C1 segment of cervical spinal cord (tissue), 14 donors: ENCODE measurements at places on chromosomes 7 and 10.

- no peak for DNase-seq
Measured at GRCh38 chr10:102396730-102397151, 1.2 kb downstream of the NFKB2 start.

GRCh38 chr10:4755286-4755989 is 70.6 kb upstream of the AKR1E2 start:
- DNase-seq: no peak

DNA sequence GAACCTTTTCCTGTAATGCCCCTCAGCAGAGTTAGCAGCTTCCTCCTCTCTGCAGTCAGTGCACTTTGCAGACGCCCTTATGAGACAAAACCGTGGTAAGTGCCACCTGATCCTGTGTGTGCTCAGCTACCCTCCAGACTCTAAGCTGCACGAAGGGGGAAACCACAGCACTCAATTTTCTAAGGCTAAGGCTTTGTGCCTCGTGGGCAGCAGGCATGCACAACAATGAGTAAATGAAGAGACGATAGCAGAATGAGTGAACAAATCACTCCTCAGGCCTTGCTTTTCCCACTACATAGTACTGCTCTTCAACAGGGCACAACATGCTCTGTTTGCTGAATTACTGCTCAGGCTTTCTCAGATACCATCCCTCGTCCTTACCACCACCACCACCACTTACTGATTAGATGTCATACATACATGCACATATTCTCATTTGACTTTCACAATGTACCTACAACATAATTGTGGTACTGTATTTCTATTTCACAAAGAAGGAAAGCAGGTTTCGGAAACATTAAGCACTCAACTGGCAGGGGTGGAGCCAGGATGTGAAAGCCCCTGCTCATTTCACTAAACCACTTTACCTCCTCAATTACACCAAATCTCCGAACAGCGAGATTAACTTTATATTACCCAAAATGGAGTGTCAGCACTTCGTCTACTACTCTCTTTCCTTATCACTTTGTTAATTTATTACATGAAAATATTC is 85.4 kb downstream of the ICA1 start:
- peak; percentile 32 for DNase-seq

DNA sequence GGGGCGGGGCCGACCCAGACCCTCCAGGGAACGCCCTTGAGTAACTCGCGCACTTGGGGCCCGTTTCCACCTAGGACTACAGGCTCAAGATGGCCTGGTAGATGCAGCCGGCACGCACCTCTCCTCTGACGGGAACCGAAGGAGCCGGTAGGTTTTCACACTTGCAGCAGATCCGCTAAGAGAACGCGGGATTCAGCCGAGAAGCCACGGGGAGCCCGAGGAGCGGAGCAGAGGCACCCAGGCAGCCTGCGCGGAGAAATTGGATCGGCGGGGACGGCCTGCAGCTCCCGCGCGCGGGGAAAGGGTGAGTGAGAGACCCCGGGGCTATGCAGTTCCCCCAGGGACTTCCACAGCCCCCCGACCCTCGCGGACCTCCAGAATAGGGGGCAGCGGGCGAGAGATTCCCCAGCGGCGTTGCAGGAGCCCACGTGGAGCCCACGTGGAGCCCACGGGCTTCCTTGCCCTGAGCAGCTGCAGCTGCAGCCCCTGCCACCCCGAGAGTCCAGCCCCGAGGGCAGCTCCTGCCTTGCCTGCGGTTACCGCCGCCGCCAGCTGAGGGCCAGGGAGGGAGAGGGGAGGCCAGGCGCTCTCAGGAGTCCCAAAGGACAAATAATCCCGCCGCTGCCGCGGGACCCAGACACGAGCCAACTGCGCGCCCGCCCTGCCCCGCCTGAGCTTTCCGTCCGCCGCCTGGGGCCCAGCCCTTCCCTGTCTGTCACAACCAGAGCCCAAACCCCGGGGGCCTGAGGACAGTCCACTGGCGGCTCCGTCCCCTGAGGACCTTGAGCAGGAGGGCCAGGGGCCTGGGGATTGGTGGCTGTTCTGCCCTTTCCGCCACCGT is 13.1 kb downstream of the IFT22 start:
- DNase-seq: no peak

DNA sequence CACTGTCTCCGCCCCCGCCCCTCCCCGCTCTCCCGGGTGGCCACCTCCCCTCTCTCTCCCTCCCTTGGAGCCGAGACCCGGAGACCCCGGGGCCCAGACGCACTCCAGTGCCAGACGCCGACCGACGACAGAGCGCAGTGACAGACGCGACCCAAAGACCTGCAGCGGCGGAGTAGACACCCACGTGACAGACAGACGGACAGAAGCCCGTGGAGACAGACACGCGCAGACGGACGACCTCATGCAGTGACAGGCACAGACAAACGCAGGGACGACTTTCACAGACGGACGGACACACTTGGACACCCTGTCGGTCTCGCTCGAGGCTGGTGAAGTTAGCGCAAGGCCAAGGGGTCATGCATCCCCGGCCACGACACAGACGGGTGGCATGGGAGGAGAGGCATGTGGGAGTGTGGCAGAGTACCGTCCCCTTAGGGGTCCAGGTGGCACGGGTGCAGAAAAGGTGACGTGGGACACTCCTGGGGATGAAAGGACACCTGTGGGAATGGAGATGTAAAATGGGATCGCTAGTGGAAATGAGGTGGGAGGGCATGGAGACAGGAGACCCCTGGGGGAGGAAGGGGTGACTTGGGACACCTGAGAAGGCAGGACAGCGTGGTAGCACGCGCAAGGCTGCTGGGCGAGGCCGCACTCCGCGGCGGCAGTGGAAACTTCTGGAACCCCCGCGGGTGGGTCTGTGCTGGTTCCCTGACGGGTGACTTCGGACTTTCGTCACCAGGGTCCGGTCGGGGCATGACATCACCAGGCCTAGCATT is 456 bp upstream of the ACHE start:
- DNase-seq: peak; percentile 27

DNA sequence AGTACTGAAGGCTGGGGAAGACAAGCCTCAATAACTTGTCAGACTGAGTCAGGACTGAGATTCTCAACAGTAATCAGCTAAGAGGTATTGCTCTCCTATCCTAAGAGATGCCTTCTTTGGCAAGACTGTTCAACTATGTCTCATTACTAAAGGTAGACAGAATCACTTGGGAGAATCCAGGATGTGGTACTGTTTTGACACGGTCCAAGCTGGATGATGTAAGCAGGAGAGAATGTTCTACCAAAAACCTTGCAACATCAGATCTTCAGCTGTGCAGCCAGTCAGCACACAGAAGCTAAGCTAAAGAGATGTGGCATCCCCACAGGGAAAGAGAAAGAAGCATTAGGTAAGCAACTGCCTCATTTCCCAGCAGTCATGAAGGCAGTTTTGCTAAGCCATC is 391.4 kb downstream of the NRG3 start:
- no peak for DNase-seq

DNA sequence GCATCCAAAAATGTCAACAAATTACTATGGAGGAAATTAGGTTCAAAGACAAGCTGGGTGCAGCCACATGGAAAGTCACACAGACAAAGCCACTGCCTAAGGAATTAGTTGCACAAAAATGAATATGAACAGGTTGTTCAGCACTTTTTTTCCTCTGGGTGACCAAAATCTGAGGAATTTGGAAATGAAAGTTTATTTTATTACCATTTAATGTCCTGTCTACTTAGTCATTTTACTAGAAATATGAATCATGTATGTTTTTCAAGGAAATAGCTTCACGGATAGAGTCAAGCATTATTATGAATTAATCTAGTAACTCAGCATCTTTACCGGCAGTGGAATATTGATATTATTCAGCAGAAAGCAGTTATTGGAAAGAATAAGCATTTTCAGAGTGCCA is 106.3 kb downstream of the ANK3 start:
- no peak for DNase-seq

GRCh38 chr10:26046073-26046700 is 112.2 kb downstream of the MYO3A start:
- no peak for DNase-seq

DNA sequence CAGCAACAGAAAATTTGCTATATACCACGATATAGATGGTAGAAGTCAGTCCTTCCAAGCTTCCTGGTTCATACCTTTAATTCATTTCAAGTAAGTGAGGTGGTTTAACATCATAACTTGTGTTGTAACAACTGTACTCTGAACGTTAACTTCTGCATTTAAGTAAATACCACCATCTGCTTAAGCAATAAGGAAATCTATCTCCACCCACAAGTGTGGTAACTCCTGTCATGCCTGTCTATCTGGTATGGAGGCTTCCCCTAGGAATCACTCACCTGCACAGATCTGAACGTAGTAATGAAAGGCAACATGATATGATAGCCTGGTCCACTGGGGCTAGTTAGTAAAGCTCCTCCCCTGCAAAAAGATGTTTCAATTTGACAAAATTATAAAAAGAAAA is 2.3 kb downstream of the ERLIN1 start:
- DNase-seq: no peak

DNA sequence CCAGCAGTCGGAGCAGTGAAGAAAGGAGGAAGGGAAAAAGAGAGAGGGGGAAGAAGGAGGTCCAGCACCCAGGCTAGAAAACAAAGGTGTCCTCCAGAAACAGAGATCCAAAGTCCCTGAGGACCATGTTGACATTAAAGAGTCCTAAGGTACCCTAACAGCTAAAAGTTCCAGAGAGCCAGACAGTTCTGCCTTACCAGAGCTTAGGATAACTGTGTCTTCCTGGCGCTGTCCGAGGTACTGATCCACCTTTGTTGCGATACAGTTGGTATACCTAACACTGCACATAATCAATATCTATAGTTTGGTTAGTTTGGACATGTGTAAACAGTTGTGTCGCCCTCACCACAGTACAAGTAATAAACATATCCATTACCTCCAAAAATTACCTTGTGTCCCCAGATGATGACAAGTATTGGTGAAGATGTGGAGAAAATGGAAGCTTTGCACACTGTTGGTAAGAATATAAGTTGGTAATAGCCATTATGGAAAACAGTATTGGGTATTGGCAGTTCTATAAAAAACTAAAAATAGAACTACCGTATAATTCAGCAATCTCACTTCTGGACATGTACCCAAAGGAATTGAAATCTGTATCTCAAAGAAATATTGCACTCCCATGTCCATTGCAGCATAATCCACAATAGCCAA is 59.8 kb downstream of the GRID1 start:
- DNase-seq: no peak

GRCh38 chr7:123751821-123752220 is 3.0 kb upstream of the WASL start:
- DNase-seq: no peak

GRCh38 chr10:18437486-18437885 is 213.9 kb downstream of the NSUN6 start:
- no peak for DNase-seq

DNA sequence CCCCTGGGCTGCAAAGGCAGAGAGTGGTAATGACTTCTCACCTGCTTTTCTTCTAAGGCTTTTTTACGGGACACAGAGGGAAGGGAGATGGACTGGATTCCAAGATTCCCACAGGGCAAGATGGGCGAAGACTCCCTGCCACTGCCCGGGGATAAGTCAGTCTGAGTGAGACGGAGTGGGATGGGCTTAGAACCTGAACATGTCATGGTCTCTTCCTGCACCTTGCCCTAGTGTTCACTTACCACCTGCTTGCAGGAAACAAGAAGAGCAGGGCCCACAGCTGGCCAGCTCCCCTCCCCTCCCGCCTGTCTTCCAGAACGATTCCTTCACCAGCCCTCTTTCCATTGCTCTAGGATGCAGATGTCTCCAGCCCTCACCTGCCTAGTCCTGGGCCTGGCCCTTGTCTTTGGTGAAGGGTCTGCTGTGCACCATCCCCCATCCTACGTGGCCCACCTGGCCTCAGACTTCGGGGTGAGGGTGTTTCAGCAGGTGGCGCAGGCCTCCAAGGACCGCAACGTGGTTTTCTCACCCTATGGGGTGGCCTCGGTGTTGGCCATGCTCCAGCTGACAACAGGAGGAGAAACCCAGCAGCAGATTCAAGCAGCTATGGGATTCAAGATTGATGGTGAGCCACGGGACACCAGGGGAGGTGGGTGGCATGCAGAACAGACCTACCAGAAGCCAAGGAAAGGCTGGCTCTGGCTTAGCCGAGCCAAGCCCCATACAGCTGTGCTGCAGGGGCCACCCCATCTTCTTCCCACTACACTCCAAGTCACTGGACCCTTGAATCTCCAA is 1.3 kb downstream of the SERPINE1 start:
- DNase-seq: no peak

- no peak for DNase-seq
Measured at GRCh38 chr10:1364151-1364910, 308.1 kb downstream of the WDR37 start.

- no peak for DNase-seq
Measured at GRCh38 chr7:3043544-3044371, at the start of gene CARD11. Gene CARD11, minus strand, starts transcription at chr7:3043867. Its CDS starts 85,361 bp downstream, at chr7:2958506.

DNA sequence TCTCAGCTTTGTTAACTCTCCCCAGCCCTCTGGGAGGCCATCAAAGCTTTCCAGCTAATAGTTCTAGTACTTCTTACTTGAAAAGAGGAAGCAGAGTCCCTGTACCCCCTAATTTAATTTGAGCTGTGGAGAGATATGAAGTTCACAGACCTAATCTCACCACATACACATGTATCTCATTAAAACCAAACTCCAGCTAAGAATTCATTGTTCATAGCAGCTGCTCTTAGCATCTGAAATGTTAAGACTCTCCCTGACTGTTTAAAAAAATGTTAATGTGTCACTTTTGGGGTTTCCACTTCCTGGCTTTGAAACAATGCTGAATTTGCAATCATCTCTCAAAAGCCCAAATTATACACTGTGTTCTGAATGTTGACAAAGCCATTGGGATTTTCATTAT is 16.2 kb upstream of the MRC1 start:
- no peak for DNase-seq

DNA sequence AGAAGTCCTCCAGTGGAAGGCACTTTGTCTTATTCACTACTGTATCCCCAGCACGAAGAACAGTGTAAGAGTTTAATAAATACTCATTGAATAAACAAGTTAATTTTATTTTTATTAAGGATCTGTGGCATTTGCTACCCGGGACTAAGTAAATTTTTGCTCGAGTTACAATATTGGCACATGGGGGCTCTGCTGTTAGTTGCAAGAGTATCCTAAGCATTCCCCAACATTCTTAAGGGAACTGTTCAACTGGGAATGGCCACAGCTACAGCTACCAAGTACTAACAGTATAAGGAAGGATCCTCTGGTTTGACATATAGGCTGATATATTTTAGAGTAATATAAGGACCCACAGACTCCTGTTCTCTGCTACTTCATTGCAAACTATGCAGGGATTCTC is 8.7 kb upstream of the LRRTM3 start:
- no peak for DNase-seq

DNA sequence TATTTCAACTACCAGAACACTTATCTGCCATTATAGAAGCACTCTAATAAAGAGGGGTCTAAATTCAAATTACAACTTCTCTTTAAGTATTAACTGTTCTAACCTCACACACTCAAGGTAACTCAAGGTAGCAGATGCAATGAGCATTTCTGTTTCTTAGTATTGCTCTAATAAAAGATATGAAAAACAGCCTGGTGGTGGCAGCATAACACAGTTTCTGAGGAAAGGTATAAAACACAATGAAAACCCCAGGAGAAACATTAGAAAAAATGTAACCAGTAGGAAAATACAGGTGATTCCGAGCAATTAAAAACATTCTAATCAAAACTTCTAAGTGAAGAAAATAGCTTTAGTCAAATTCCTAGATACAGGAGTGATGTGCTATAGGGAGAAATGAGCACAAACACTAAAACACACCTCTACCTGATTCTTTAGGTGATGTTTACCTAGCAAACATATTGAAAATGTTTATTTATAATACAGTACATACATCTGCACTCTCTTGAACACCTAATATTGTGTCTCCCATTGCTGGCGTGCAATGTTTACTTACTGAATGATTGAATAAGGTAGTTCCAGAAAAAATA is 3.5 kb downstream of the MKRN1 start:
- DNase-seq: peak; percentile 26
